ENCODE measurements at places on chromosomes 1 and 21. TPM values are rescaled to one million over a fixed set of nuclear protein-coding genes. Genes with fewer than 3 reads are reported as not detected.

The AVPR1B gene
- not detected for total RNA-seq

GRCh38 chr21:14080040-14080763 lies 130.6 kb downstream of the LIPI start:
- DNase-seq, result no peak

The PTCH2 gene
- total RNA-seq, result 0.89 TPM

- DNase-seq, result no peak
These were observed 26.8 kb downstream of the SLC27A3 start for GRCh38 chr1:153801786-153802697.

DNA sequence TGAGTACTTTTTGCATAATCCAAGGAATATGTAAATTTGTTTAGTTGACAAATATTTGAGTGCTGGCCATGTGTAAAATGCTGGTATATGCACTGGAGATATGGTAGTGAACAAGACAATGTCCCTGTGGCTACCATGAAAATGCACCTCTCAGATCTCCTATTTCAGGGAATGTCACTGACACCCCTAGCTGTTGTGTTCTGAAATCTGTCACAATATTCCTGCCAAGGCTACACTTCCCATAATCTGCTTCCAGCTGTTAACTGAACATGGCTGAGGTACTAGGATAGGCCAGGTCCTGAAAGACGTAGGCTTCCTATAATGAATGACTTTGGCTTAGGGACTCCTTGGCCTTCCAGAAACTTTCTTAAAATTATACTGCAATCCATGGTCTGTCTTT lies 197.8 kb downstream of the ZNF648 start:
- no peak for DNase-seq

DNA sequence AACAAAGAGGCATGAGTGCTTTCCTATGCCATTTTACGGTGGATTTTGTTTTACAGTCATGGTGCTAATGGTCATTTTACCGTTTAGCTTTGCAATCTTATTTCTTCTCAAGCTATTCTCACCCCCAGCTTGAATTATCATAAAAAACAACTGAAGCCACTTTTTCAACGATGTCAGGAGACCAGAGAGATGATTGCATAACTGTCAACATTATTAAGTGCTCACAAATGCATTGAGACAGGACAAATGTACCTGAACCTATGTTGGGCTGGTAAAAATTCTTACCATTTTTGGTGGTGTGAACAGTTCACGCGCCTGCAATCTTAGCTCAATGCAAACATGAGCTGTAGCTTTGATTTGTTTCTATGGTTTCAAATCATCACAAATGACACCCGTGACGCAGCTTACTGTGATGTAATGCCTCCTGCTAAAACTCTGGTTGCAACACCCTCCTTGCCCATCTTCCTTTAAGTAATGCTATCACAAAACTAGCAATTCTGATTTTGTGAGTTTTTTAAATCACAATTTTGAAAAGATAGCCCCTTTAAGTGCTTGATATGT lies 104.4 kb downstream of the UCHL5 start:
- DNase-seq, result no peak

DNA sequence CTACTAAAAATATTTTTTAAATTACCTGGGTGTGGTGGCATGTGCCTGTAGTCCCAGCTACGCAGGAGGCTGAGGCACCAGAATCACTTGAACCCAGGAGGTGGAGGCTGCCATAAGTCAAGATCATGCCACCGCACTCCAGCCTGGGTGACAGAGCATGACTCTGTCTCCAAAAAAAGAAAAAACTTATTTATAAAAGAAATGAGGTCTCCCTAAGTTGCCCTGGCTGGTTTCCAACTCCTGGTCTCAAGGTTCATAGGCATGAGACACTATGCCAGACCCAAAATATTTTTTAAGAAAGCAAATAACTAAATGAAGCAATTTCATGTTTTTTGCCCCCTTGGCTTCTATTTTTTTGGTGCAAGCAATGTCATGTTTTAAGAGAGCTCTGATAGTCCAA lies 32.9 kb downstream of the EIF4G3 start:
- no peak for DNase-seq

DNA sequence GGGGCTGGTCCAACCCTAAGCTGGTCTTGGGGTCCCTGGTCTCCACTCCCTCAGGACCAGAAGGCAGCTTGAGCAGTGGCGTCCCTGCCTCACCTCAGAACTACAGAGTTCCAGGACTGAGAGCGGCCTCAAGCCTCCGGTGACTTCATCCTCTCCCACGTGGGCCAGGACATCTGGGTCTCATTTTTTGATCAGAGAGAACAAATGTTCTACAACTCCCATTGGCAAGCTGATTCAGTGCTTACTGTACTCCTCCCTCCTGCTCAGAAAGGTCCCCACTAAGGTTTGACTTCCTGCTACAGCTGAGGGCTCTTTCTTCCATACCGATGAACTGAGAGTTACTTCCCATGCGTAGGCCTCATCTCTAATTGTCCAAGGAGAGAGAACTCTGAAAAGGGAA lies 78.5 kb downstream of the PLXNA2 start:
- DNase-seq, result peak; percentile 82

DNA sequence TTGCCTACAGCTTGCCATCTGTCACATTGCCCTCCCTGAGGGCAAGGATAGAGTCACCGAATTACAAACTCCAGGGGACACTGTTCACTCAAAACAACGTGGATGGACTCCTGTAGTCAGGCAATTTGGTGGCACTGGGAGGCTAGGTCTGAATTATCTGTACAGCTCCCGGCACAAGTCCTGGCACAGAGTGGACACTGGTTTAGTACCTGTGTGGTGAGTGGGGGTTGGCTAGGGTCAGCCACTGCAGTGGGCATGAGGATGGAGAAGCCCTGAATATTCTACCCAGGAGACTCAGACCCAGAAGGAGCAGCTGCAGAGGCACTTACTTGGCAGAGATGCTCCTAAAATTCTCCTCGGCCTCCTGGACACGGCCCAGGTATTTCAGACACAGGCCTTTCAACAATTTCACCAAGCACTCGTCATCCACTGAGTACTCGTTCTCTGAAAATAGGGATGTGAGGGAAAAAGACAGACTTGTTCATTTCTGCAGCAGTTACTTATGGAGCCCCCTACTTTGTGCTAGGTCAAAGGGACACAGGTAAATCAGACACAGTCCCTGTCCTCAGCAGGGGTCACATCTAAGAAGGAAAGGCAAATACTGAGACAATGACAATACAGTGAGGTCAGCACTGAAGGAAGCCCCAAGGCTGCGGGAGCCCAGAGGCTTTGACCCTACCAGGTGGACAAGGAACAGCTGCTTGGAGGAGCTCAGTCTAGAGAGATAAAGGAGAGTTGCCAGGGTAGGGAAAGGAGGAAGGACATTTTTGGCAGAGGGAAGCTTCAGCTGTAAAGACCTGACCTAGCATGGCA lies 40.5 kb downstream of the TTC39A start:
- DNase-seq, result no peak

The SUMO3 gene
- total RNA-seq, result 83.5 TPM

GRCh38 chr21:21632926-21633325 lies 634.7 kb downstream of the NCAM2 start:
- peak; percentile 61 for DNase-seq

- no peak for DNase-seq
These were observed 45.8 kb downstream of the RNF115 start for GRCh38 chr1:145778146-145778540.

GRCh38 chr1:60857851-60858250 lies 224.5 kb upstream of the NFIA start:
- no peak for DNase-seq

DNA sequence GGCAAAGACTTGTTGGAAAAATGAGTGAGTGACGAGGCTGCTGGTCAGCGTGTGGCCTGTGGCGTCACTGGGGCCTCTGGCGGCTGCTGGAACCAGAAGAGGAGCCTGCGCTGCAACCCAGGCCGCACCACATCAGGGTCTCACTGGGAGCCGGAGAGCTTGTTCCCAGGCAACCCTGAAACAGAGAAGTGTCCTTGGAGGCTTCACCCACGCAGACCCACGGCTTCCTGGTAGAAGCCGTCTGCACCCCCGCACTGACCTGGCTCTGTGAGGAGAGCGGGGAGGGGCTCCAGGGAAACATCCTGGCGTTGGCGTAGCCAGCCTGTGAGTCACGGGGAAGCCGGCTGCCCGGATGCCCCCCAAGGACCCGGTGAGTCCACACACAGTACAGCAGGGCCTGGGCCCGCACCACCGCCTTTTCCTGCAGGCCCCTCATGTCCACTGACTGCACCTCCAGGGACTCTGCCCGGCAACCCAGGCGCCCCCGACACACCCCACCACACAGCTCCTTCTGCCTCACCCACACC lies 57.4 kb downstream of the COL6A1 start:
- peak; percentile 96 for DNase-seq

DNA sequence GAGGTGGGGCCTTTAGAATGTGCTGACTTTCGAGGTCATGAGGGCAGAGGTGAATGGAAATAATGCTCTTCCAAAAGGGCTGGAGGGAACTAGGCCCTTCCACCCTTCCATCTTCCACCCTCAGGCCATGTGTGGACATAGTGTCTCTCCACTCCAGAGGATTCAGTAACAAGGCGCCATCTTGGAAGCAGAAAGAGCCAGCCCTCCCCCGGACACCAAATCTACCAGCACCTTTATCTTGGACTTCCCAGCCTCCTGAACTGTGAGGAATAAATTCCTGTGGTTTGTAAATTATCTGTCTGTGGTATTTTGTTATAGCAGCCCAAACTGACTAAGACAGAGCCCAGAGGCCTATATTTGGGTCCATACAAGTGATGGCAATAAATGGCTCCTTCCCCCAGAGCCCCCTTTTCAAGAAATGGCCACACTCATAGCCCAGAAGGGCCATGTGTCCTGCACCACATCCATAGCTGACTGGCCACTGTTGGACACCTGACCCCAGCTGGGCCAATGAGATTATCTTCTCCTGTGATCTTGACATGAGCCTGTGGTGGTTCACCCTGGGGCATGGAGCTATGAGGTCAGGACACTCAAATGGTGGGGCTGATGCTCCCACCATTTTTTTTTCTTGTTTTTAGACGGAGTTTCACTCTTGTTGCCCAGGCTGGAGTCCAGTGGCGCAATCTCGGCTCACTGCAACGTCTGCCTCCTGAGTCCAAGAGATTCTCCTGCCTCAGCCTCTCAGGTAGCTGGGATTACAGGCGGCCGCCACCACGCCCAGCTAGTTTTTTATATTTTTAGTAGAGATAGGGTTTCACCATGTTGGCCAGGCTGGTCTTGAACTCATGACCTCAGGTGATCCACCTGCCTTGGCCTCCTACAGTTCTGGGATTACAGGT lies 114.9 kb downstream of the RRAGC start:
- DNase-seq, result no peak

DNA sequence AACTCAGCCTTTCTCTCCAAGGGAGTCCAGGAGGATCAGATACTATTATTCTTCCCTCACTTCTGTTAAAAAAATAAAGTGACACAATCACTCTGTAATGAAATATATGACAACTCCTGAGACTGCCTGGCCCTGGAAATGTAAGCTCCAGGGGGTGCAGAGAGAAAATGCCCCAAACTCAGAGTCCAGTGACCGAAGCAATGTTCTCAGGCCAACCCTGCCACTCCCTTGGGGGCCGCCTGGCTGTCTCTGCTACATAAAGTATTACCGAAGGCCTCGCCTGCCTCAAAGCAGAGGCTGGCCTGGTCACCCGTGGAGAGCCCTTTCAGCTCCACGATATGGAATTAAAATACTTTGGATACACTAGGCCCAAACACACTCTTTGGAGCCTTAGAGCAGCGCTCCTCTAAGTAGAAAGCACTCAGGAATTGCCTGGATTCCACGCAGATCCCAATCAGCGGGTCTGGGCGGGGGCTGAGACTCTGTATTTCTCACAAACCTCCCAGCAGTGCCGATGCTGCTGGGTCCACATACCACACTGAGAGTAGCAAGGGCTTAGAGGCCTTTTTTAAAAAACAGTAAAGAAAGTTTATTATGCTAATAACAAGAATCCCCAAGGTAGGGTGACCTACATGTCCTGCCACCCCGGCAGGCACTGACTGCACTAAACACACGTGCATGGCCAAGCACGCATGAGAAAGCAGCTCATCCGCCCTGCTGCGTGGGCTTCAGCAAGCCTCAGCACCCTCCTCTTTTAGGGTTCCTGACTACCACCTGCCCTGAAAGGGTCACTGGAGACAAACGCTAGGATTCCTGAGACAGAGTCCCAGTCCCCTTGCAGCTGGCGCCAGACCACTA lies 31.1 kb downstream of the TMCO4 start:
- DNase-seq, result no peak

GRCh38 chr1:13950637-13951036 lies 250.6 kb downstream of the PRDM2 start:
- DNase-seq, result no peak

The ANGPTL3 gene
- not detected for total RNA-seq

The ERG gene
- 0.84 TPM for total RNA-seq

The TNNI3K gene
- total RNA-seq, result not detected

Data from astrocyte (in vitro differentiated cells and primary cell).